Central memory CD4-positive, alpha-beta T cell (primary cell): ENCODE measurements at places on chromosomes 2 and 18.

- no peak for DNase-seq
Observed at GRCh38 chr2:173941567-173941966, 23.6 kb downstream of the SP3 start.

GRCh38 chr2:769771-770170, 92.6 kb upstream of the TMEM18 start:
- no peak for DNase-seq

DNA sequence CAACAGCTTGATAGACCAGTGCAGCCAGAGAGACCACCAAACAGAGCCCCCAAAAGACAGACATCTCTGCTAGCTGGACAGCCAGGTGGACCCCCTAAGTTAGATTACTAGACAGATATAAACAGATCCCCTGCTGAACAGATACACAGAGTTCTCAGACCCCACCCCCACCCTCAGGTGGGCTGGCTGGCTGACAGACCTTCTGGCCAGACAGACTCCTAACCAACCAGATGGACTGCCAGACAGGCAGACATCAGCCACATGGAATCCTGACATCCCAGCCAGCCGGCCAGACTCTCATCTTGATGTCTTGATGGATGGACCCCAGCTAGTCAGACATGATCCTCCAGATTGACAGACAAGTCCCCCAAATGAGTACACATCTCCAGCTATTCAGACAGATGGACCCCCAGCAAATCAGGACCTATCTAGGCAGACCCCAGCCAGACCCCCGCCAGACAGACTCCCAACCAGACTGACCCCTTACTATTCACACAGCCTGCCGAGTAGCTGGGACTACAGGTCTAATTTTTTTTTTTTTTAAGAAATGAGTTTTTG, 18.0 kb downstream of the PTPN18 start:
- DNase-seq: no peak

GRCh38 chr2:30305235-30305634, 73.9 kb downstream of the LBH start:
- no peak for DNase-seq

DNA sequence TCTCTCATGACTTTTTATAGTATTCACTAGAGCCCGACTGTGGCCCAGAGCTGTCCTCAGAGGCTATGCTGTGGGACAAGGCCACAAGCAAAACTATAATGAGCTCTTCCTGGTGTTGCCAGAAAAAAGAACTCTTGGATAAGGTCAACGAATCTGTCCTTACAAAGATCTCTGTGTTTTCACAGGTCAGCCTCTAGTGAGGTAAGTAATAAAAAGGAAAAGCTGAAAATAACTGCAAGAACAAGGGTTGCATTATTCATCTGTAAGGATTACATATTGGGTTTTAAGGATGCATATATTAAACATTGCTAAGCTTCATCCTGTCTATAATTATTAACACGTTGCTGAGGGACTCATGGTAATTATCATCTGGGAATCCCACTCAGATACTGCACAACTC, 62.8 kb upstream of the ATL2 start:
- no peak for DNase-seq

DNA sequence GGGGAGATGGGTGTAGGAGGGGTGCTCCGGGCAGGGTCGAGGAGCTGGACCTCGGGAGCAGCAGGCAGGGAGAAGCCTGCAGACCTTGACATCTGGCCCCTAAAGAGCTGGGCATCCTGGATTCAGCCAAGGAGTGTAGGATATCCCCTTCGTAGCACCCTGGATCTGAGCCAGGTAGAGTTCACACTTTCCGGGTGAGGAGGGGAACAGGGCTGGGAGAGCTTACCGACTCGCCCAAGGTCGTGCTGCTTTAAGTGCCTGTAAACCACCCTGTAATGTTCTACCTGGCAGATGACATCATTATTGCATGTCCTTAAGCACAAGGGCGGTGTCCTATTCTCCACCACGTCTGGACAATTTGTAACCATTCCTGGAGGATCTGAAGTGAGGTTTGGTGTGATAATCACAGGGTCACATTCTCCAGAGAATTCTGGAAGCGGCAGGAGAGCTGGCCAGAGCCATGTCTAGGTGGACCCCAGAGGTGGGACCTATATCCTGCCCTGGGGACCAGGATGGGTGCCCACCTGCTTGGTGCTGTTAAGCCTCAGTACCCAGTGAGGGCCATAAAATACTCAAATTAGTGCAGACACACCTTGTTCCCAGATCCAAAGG, 14.6 kb downstream of the ITM2C start:
- DNase-seq: no peak

GRCh38 chr18:79416022-79416676, 20.4 kb downstream of the NFATC1 start:
- DNase-seq: no peak

- peak; percentile 66 for DNase-seq
Observed at GRCh38 chr2:201235860-201236811, 24.2 kb upstream of the CASP8 start.

DNA sequence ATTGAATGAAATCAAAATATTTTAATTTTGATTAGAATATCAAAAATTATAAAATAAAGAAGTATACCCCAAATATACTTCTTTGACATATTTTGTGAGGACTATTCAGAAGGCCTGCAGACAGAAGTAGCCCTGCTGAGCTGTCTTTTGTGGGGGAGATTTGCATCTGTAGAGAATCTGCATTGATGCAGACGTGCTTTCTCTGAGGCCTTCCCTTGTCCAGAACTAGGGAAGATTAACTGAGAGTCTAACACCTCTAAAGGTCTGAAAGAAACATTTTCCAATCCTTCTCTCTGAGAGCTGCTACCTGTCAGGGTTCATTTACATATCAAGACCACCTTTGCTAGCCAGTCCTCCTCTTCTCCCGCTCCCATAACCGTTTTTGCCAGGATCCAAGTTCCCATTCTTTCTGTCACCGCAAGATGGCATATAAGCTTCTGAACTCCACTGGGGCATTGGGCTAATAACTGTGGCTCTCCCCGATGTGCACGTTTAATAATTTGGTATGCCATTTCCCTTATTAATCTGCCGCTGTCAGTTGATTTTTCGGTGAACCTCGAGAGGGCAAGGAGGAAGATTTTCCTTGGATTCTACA, 510.4 kb upstream of the CNTNAP5 start:
- no peak for DNase-seq

DNA sequence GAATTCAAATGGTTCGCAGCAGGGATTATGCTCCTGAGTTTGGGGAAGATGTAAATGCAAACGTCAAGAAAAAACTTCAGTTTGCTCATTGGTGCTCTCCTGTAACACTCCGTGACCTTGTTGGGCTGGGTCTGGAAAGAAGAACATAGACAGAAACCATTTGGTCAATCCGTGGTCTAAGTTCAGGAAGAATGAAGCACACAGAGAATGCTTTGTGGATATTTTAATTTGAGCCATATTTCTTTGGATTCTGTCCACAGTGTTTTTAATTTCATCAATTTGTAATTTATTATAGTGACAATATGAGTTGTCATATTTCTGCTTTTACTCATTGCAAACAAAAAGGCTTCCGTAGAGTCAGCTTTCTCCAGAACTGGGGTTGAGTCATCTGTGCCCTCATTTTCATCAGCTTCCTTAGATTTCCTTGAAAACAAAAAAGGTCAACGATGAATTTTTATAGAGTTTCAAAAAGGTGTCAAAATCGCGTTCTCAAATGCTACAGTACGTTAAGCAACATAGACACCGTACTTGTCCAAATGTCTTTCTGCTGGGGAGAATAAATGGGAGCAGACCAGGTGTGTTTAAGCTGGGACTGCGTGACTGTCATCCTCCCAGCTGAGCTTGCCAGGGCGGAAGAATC, 606.4 kb downstream of the RNF144A start:
- no peak for DNase-seq

GRCh38 chr18:48896326-48896874, 54.4 kb downstream of the SMAD7 start:
- DNase-seq: no peak

DNA sequence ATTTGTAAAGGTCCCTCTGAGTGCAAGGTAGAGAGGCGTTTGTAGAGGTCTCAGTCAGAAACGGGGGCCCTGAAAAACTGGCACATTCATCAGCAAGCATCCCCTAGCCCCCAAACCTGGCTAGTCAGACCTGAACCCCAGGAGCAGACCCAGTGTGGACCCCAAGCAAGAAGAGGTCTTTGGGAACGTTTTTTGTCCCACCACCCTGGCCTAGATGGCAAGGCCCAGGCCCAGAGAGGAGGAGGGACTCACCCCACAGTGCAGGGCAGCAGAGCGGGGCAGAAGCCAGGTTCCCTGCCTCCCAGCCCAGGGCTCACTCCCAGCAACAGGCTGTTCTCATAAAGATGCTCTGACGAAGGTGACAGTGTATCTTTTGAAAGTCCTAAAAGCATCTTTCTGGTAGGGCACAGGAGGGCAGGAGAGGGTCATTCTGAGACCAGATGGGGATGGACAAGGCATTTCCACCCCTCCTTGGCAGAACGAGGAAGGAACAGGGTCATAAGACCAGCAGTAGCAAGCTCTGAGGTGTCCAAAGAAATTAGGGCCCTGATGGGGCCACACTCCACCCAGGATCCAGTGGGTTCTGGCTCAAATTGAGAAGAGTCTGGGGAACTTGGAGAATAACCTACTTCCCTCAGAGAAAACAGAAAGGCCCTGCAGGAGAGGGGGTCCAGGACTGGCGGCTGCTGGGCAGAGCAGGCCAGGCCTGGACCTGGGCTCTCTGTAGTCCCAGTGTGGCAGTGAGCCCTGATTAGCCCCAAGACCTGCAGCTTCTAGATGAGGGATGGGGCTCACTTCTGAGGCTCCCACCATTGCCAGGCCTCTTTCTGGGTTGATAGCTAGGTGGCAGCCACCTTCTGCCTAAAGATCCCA, 18.2 kb downstream of the ADRA2B start:
- no peak for DNase-seq

GRCh38 chr18:9822587-9823185, 63.1 kb upstream of the TXNDC2 start:
- DNase-seq: no peak

DNA sequence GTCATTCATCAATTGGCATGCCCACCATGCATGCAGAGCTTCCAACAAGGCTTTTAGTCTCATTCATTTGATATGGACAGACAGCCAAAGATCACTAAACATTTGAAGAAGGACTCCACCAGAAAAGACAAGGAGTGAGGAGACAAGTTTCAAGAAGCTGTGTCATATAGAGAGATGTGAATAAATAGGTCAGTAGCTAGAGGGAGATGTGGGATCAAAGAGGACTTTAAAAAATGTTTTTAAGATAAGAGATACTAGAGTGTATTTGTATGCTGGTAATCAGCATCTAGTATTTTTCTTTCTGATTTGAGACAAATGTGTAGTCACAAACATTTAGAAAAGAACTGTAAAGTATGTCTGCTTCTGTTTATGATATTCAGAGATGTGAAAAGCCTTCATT, 48.5 kb downstream of the ANTXR1 start:
- DNase-seq: no peak

GRCh38 chr2:164069540-164069939, 333.7 kb upstream of the FIGN start:
- DNase-seq: no peak

GRCh38 chr18:8807488-8807805, 102.1 kb downstream of the MTCL1 start:
- peak; percentile 2 for DNase-seq

DNA sequence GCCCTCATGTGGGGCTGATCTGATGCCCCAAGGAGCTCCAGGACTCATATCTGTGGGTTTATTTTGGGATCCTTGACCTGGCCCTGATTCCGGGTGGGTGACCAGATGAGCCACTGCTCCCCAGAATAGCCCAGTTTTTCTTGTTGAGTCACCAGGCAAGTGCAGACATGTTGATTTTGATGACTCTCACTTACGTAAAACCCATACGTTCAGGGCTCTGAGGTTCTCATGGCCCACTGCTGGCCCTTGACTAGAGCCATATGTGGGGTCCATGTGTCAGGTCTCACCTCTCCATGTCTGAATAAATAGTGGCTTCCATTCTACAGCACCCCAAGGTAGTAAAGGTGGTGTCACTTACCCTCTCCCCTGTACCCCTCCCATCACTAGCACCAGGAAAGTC, 41.9 kb downstream of the CDC42EP3 start:
- DNase-seq: no peak

- DNase-seq: no peak
Observed at GRCh38 chr2:28378679-28379584, 13.7 kb upstream of the FOSL2 start.

DNA sequence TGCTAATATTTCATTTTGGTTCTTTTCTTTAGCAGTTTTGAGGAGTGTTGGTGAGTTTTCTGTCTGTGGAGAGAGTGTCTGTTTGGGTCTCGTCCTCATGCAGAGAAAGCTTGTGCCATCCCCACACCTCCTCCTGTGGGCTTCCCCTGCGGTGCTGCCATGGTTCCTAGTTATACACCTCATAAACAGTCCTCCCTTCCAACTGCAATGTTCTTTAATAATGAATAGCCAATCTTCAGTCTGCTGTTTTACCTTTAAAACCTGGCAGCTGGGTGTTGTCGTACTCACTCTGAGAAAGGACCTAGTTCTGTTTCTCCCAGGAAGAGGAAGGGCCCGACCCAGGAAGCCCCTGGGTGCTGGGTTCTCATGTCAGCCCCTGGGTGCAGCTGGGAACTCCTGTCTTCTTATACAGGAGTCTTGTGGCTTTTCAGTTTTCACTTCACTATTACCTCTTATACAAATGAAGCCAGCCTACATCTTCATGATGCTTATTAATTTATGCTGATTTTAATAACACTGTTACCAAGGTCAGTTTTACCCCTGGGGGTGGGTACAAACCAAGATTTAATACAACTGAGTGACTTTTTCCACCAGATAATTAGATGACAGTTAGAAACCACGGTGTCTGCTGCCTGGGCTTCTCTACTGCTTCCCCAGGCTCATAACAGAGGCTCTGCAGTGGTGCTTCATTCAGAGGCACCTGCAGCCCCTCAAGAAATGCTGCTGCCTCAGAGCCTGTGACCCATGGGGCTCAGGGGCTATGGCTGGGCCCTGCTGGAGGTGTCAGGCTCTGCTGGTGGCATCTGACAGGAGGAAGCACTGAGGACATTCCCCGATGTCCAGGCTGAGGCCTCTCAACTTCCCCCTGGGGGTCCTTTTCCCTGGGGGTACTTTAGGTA, 59.1 kb downstream of the COA5 start:
- no peak for DNase-seq

GRCh38 chr18:48132797-48133655, 202.6 kb upstream of the SMAD2 start:
- no peak for DNase-seq

DNA sequence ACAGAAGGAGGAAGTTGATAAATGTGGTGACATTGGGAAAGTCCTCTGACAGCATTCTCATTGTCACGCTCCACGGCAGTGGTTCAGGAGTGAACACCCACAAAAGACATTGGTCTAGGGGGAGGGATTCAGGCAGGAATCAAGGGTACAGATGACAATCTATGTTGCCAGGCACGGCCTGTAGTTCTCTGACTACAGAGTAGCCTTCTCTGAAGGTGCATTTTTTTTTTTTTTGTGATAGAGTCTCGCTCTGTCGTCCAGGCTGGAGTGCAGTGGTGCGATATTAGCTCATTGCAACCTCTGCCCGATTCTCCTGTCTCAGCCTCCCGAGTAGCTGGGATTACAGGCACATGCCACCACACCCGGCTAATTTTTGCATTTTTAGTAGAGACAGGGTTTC, 7.4 kb upstream of the MOB1A start:
- DNase-seq: peak; percentile 59

GRCh38 chr18:21958263-21958662, 211.1 kb upstream of the GATA6 start:
- DNase-seq: no peak
